Stimulated activated naive CD4-positive, alpha-beta T cell treated with Interleukin-2 at 50 U/mL for 16 hours (primary cell): ENCODE measurements at places on chromosomes 5 and 9.

- no peak for DNase-seq
These were observed 30.9 kb upstream of the DAB2 start for GRCh38 chr5:39455645-39456044.

GRCh38 chr9:113879911-113880310 lies 3.8 kb downstream of the ZNF618 start:
- no peak for DNase-seq

DNA sequence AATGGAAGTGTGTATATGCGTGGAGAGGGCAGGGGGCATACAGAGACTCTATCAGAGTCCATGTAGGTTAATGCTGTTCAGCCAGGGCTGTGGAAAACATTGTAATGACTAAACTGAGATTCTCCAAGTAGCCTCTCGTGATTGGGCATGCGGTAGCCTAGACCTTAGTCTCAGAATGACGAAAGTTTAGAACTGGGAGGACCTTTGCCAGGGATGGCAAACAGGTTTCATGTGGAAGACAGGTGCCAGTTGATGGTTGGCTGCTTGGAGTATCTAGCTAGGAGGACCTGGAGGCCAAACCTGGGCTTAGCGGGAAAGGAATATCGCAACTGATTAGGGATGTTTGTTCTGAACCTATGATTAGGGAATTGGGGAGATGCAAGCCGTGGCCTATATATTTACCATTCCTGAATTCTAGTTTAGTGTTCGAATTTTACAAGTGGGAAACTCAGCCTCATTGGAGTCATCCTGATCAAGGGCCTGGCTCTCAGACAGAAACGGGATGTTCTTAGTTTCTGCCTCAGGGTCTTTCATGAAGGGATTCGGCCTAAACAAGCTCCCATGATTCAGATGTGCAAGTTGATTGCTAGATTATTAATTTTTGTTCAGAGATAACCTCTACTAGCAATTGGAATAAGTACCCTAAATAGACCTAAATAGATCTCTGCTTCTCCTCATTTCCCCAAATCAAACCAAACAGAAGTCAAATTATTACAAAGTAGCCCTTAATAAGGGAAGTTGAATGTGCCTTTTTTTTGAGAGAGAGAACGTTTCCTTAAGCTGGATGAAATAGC lies 26.8 kb upstream of the TJP2 start:
- no peak for DNase-seq

DNA sequence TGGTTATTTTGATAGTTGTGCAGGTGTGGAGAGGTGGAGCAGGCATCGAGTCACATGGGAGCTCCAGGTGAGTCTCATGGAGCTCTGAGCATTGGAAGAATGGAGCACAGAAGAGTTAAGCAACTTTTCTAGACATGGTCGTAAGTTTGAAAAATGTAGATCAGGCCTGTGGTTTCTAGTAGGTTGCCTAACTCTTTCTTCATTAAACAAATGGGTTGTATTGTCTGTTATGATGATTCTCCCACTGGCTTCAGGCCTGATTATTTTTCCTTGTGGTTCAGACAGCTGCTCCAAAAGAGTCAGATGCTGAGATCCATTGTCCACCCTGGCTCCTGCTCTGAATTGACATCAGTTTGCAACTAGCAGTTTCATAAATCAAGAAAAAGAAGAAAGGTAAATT lies 80.3 kb upstream of the RPS23 start:
- no peak for DNase-seq

- DNase-seq = no peak
These were observed 362.7 kb downstream of the CSNK1G3 start for GRCh38 chr5:123874600-123875201.
